ENCODE measurements at places on chromosomes 13 and 19. TPM values are rescaled to one million over a fixed set of nuclear protein-coding genes. Genes with fewer than 3 reads are reported as not detected.

DNA sequence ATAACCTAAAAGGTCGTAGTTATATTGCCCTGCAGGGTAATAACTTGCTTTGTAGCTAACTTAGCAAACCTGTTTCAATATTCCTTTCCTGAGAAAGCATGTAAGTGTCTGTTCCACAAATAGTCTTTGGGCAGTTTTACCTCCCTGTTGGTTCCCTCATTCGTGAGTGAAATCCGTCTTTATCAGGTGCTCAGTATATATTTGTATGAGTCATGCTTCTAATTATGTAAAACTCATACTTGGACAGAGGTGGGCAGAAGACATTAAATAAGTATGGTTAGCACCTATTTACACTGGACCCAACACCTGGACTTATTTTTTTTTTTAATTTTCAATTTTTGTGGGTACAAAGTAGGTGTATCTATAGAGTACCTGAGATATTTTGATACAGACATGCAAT lies 44.9 kb upstream of the MEDAG start:
- no peak for DNase-seq

The ACP7 gene
- 0.03 TPM for total RNA-seq

GRCh38 chr13:38358684-38359083 lies 9.0 kb downstream of the UFM1 start:
- no peak for DNase-seq

- no peak for DNase-seq
Observed at GRCh38 chr13:79802389-79803085, 321.6 kb downstream of the NDFIP2 start.

- no peak for DNase-seq
Observed at GRCh38 chr13:20206698-20207235, 14.0 kb upstream of the GJB2 start.

GRCh38 chr19:4737955-4738600 lies 14.4 kb upstream of the DPP9 start:
- DNase-seq = no peak

- DNase-seq = no peak
Observed at GRCh38 chr13:111511219-111511732, 190.8 kb downstream of the TEX29 start.

DNA sequence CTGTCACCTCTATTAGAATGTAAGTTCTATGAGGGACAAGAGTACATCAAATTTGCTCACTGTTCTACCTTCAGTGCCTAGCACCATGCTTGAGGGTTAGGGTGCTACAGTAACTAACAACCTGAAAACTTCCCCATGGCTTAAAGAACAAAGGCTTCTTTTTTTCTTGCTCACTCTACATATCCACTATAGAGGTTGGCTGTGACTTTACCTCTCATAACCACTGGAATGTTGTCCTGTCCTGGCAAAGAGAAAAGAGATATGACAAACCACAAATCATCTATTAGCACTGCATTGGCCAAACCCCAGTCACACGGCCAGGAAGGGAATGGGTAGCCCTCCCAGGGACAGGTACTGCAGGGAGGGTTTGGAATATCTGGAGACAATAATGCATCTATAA lies 23.2 kb upstream of the ACOD1 start:
- no peak for DNase-seq

- no peak for DNase-seq
Observed at GRCh38 chr19:55231391-55232285, 3.1 kb upstream of the TMEM86B start.

DNA sequence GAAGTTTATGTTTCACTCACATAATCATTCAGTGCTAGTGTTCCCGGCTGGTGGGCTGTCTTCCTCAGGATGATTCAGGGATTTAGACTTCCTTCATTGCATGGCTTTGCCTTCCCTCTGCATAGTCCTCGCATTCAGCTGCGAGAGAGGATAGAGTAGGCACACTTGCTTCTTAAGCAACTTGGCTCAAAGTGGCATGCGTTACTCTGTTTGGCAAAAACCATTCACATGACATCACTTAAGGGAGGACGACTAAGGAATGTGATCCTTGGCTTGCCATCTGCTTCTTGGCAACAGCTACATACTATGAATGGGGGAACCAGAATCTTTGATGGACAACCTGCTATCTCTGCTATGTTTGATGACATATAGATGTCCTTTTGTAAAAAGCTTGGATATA lies 359.3 kb downstream of the TDRD3 start:
- DNase-seq = no peak

- DNase-seq = no peak
Observed at GRCh38 chr13:26017932-26018665, 33.7 kb downstream of the SHISA2 start.

The SPINT2 gene
- total RNA-seq = 0.60 TPM

GRCh38 chr13:44249431-44249836 lies 124.2 kb upstream of the SERP2 start:
- no peak for DNase-seq

DNA sequence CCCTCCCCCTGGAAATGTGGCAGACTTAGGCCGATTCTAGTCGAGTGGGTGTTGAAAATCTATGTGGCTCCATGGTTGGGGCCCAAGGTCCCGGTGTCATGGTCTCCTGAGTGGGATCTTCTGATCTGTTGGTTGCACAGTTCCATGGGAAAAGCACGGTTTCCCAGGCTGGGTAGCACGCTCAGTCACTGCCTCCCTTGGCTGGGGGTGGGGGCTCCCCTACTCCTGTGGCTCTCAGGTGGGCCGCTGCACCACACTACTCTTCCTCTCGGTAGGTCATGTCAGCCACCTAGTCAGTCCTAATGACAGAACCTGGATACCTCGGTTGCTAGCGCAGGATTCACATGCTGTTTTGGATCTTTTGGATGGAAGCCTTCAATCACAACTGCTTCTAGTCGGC lies 247.0 kb downstream of the SPRY2 start:
- DNase-seq = no peak

DNA sequence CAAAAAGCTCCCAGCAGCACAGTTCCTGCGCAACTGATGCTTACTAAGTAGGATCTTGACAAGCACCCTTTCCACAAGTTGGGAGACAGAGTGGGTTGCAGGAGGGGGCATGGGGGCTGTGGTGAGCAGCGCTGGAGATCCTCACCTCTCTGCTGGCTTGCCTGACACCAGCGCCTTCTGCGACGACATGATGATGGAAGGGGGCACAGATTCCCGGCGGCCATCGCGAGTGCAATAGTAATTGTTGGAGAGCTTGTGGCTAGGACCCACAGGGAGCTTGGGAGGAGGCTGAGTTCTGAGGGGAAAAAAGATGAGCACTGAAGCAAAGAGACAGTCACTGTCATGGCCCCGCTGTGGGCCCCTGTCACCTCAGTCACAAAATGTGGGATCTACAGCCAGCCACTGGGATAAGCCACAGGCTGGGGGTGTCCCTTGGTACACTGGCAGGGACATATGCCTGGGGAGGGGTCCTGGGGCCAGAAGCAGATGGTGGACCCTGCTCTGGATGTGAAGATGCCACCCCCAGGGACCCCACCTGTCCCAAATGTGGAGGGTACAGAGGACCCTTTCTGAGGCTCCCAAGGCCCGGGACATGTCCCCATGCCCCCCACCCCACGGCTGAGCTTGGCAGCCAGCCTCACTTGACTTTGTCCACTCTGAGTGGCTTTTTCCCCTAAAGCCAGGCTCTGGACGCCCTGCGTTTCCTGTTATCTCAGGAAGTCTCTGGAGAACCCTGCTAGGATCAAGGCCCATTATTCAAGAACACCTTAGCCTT lies 4.6 kb downstream of the NDUFA7 start:
- DNase-seq = no peak

DNA sequence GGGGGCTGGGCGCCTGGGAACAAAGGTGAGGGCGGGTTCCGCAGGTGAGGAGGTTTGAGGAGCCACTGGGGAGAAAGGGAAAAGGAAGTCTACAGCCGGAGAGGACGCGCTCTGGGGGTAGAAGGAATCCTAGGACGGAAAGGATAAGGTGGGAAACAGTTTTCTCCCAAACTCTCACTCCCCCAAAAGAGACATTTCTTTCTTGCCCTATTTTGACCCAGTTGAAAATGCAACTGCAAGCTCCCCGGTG lies 651 bp upstream of the POLR1D start:
- no peak for DNase-seq

- no peak for DNase-seq
Observed at GRCh38 chr19:45117671-45118070, 24.7 kb downstream of the PPP1R37 start.

The METTL21C gene
- total RNA-seq = not detected

DNA sequence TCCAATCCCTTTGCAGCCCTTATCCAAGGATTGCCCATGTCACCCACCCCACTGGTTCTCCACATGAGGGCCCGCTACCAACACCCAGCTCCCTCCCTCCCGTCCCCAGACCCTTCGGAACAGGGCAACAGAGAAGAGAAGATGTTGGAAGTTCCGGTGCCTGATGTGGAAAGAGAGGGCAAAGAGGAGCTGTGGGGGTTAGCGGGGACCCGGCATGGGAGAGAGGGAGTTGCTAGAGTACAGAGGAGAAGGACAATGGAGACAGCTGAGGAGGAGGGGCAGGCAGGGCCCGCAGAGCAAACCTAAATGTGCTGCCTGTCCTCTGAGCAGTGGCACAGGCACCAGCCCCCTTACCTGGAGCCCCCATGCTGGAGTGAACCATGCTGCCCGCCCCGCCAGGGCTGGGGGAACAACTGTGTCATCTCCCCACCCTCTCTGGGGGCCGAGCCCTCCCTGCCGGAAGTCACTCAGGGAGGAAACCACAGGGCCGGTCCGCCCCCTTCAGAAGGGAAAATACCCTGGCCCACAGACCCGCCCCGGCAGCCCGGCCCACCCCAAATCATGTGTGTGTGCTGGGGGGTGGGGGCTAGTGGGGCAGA lies at the start of gene POU2F2:
POU2F2 (minus strand) TSS at position 417 of the 599 bp plus-strand sequence; CDS start at position 382, 35 bp downstream.
- DNase-seq = no peak

DNA sequence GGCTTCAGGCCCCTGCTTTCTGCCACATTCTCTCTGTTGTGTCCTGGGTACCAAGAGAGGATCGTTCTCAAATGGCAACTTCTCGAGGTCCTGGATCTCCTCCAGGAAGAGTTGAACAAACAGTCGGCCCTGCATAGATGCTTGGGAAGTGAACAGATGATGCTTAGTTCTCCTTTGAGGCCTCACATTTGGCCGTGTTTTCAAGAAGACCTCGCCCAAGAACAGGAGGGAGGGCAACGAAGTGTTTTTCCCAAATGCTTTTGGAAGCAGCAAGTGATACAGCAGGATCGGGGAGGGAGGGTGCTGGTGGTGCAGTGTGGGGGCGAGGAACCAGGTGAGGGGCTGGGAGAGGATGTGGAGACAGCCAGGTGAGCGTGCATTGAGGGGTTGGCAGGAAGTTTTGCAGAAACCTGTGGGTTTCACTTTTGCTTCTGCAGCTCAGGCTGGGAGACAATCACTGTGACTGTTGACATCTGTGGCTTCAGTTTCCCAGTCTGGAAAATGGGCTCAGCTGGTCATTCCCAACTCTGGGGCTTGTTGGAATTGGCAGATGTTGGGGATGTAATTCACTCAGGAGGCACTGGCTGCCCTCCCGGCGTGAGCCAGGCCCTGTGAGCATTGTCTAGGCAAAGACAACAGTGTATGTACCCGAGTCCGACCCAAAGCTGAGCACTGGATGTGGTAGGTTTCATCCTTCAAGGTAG lies 21.6 kb downstream of the MAST3 start:
- no peak for DNase-seq

The GRK1 gene
- total RNA-seq = not detected

- DNase-seq = no peak
Observed at GRCh38 chr19:343451-343931, 1.1 kb downstream of the MIER2 start.

DNA sequence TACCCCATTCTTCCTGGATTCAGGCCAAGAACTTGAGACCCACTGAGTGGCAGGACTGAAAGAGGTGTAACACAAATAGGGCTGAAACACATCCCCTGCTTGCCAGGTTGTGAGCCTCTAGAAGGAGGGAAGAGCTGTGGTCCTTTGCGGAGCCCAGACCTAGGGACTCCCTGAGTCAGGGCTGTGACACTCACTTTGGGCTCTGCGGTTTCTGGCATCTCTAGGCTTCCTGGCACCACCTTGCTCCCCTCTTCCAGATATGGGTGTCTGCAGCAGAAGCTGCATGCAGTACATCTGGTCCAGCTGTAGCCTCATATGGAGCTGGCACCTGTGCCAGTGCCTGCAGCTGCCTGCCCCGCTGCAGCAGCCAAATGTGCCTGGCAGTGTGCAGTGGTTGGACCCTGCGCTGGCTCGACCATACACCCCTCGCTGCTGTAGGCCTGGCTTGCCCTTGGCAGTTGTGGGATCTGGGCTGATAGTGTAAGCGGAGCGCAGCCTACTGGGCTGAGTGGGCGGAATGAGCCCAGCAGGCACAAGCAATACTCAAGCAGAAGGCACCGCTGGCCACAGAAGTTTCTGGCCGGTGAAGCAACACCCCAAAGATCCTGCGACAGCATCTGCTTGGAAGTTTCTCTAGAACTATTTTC lies 290.4 kb downstream of the SLITRK6 start:
- DNase-seq = no peak

DNA sequence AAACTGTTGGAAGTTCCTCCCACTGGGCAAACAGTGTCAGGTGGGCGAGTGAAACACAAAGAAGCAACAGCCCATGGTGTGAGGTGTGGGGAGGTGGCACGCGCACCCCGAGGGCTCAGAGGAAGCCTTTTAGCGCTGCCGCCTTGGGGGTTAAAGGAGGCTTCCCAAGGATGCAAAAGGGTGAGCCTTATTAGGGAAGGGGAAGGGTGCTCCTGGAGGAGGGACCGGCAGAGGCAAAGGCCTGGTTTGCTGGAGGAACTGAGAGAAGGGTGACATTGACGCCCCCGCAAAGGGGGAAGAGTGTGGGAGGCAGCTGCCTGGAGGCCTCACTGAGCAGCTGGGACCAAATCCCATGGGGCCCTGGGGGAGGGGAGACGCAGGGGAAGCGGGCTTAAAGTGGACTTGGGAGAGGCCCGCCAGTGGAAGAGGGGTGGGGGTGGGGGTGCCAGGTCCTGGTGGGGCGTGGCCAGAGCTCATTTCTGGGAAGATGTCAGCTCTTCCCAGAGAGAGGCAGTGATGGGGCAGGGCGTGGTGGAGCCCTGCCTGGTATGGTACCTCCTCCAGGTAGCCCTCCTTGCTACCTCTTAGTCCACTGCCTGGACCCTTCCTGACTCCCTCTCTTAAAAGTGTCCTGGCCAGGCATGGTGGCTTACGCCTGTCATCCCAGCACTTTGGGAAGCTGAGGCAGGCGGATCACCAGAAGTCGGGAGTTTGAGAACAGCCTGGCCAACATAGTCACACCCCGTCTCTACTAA lies 12.0 kb upstream of the FCHO1 start:
- DNase-seq = no peak
